ENCODE measurements at places on chromosomes 12 and 14. TPM values are rescaled to one million over a fixed set of nuclear protein-coding genes. Genes with fewer than 3 reads are reported as not detected.

The LHX5 gene
- 1.2 TPM for total RNA-seq

The RTN1 gene
- not detected for total RNA-seq

The ACRBP gene
- total RNA-seq, result not detected

The PZP gene
- not detected for total RNA-seq

The BDKRB2 gene
- total RNA-seq, result 2.4 TPM

The THAP2 gene
- 2.8 TPM for total RNA-seq

The ARMH4 gene
- 5.6 TPM for total RNA-seq

The FICD gene
- 10.4 TPM for total RNA-seq

The NEDD8 gene
- total RNA-seq, result 99.8 TPM

The OVCH1 gene
- total RNA-seq, result not detected

The CMKLR1 gene
- not detected for total RNA-seq

The ADAMTS20 gene
- not detected for total RNA-seq

The TSPAN11 gene
- under 0.01 TPM for total RNA-seq

The KLRC1 gene
- total RNA-seq, result 0.39 TPM

The KLRB1 gene
- not detected for total RNA-seq

The BLOC1S1 gene
- total RNA-seq, result 64.9 TPM

The EPYC gene
- not detected for total RNA-seq

The DHRS2 gene
- 146 TPM for total RNA-seq

The ASIC1 gene
- total RNA-seq, result 0.65 TPM

The POMT2 gene
- 17.7 TPM for total RNA-seq

The ISM2 gene
- total RNA-seq, result under 0.01 TPM

The HOXC4 gene
- 2.0 TPM for total RNA-seq

The MAPKAPK5 gene
- total RNA-seq, result 34.2 TPM

The CCDC38 gene
- under 0.01 TPM for total RNA-seq

The ABCD2 gene
- total RNA-seq, result not detected

The PMCH gene
- total RNA-seq, result not detected

Data from placental epithelial cell (primary cell).